Activated CD4-positive, alpha-beta memory T cell treated with anti-CD3 and anti-CD28 coated beads, Interleukin-2, amount 10 ng/mL, durations not matched to agents 7 days and 5 days (primary cell): ENCODE measurements at places on chromosomes 6 and 20.

GRCh38 chr6:105619971-105620741, 217.3 kb upstream of the PREP start:
- no peak for DNase-seq

DNA sequence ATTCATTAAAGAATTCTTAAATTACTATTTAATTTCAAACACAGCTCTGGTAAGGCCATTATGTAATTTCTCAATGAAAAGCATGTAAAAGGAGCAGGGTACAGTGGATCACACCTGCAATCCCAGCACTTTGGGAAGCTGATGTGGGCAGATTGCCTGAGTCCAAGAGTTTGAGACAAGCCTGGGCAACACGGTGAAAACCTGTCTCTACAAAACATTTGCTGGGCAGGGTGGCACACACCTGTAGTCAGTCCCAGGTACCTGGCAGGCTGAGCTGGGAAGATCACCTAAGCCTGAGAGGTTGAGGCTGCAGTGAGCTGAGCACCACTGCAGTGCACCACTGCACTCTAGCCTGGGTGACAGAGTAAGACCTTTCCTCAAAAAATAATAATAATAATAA, 37.4 kb downstream of the MDN1 start:
- no peak for DNase-seq

DNA sequence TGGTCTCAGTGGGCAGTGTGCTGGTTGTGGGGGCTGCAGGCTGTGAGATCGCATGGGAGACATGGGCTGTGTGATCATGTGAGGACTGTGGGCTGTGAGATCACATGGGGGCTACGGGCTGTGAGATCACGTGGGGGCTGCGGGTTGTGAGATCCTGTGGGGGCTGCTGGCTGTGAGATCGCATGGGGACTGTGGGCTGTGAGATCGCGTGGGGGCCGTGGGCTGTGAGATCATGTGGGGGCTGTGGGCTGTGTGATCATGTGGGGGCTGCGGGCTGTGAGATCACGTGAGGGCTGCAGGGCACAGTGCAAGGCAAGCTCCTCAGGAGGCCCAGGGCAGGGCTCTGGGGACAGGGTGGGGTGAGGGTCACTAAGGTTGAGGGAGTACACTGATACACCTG, 140.5 kb upstream of the CST7 start:
- DNase-seq: no peak

DNA sequence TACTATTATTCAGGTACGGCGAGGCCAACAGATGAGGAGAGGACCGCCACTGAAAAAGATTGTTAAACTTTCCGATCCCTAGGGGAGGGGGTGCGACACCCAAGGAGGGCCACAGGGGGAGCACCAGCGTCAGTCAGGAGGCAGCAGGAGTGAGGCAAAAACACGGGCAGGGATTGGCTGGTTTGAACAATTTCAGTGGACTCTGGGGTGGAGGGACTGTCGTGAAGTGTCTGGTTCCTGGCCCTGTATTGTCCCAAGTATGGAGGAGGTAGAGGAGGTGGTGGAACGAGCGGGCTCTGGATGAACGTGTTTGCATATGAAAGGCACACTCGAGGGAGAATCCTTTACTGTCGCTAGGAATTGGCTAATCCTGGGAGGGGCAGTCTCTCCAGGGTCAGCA, 32.5 kb upstream of the MCUR1 start:
- no peak for DNase-seq

DNA sequence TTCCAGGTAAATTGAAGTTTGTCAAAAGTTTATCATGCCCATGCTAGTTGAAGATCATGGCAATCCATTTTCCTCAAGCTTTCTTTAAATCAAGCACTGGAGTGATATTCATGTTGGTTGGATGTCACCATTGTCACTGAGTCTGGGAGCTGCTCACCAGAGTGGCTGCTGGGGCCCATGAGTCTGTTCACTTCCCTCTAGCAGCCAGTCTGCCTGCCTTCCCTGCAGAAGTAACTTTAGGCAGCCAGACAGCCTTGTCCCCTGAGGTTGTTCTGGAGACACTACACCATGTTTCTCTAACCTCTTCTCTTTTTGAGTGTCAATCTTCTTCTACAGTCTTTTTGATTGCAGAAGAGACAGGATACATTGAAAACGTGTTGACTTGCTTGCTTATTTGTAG, 5.5 kb downstream of the SIRT5 start:
- no peak for DNase-seq

DNA sequence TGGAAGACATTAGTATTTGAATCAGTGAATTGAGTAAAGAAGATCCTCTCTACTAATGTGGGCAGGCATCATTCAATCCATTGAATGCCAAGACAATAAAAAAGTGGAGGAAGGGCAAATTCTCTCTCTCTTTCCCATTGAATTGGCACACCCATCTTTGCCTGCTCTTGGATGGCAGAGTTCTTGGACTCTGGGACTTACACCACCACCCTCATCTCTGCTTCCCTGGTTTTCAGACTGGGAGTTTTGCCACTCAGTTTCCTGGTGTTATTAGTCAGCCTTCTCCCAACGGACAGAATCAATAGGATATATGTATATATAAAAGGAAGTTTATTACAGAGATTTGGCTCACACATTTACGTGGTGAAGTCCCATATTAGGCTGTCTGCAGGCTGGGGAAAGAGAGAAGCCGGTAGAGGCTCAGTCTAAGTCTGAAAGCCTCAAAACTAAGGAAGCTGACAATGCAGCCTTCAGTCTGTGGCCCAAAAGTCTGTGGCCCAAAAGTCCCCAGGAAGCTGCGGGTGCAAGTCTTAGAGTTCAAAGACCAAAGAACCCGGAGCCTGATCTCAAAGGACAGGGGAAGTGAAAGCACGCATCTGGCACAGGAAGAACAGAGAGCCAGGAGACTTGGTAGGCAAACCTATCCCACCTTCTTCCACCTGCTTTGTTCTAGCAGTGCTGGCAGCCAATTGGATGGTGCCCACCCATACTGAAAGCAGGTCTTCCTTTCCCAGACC, 64.4 kb downstream of the SMPDL3A start:
- DNase-seq: no peak

- no peak for DNase-seq
Measured at GRCh38 chr6:32867554-32868256, 13.7 kb downstream of the PSMB9 start.

DNA sequence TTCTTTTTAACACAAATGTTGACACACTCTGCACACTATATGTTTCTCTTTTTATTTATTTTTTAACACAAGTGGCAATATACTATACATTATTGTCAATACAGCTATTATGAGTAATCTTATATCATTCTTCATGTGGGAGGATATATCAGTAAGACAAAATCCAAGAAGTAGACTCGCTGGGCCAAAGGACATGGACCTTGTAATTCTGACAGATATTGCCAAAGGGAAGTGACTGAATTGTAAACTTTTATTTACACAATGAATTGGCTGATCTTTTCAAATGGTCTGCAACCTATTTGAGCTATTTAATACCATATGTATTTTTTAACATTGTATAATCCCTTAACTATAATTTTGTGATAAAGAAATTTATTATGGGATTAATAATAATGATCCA, 56.0 kb downstream of the CCDC170 start:
- DNase-seq: no peak

- no peak for DNase-seq
Measured at GRCh38 chr6:96613291-96613999, 50.5 kb downstream of the FHL5 start.

- DNase-seq: no peak
Measured at GRCh38 chr6:41274256-41274655, 12.2 kb downstream of the TREM1 start.

GRCh38 chr20:34512955-34513419, 3.2 kb upstream of the DYNLRB1 start:
- DNase-seq: no peak

DNA sequence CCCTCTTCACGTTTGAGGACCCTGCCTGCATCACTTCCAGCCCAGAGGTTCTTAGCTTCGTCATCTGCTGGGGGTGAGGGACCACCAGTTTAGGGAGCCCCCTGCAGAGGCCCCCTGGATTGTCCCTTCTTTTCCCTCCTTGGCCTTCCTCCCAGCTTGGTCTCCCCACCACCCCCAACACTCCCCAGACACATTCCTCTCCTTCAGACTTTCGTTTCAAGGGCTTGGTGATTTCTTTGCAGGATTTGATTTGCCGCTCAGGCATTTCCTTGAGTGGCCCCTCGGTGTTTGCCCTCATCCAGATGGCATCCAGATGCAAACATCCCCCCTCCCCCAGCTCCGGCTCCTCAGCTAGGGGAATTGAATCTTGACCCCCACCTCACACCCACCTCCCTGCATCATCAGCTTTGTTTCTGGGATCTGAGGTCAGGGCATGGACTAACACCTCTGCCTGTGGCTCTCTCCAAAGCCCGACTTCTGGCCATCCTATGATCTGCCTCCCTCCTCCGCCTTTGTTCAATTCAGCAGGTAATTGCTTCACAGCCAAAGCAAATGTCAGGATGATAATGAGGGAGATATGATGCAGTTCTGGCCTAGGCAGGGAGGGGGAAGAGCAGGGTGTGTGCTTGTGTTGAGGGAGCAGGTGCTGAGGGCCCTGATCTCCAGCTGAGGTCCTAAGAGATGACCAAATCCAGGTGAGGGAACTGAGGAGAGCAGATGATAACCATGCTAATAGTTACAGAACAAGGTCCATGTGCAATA, 141.5 kb downstream of the VEGFA start:
- no peak for DNase-seq

GRCh38 chr6:132927713-132928112, 113.3 kb downstream of the RPS12 start:
- DNase-seq: no peak

GRCh38 chr6:118122801-118123200, 215.7 kb downstream of the SLC35F1 start:
- no peak for DNase-seq

DNA sequence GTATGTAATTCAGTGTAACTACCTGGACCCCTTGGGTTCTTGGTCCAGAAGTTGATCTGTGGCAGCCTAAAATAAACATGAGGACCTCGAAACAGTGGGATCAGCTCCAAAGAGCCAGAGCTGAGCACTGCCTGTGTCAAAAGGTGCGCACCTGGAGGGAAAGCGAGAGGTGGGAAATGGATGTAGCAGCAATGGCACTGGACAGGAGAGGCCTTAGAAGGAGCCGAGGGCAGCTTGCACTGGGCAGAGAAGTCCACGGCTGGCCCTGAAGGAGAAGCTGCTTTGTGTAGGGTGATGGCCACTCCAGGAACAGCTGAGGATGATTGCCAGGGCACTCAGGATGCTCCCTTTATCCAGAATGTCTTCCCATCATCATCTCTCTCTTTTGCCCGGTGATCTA, 213.9 kb upstream of the SNX9 start:
- DNase-seq: no peak

DNA sequence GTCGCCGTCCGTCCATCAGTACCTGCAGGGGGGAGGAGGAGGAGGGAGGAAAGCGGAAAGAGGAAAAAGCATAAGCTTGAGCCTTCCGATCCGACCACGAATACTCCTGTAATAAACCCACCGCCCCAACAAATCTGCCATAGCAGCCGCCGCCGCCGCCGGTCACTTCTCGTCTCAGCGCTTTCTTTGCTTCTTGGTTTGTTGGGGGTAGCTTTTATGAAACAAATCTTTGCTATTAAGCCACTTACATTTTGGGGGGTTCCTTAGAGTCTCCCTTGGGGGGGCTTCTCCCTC, 277 bp downstream of the ADGRB3 start:
- no peak for DNase-seq

GRCh38 chr6:85058806-85059205, 294.4 kb upstream of the TBX18 start:
- no peak for DNase-seq

DNA sequence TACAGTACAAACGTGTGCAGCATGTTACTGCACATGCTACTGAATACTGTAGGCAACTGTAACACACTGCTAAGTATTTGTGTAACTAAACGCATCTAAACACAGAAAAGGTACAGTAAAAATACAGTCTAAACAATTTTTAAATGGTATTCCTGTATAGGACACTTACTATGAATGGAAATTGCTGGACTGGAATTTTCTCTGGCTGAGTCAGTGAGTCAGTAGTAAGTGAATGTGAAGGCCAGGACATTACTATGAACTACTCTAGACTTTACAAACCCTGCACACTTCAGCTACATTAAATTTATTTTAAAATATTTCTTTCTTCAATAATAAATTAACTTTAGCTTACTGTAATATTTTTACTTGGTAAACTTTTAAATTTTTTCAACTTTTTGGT, 225.0 kb upstream of the TENT5A start:
- no peak for DNase-seq
